ENCODE measurements at places on chromosomes 4 and X.

- DNase-seq = no peak
These were observed 237.8 kb downstream of the ADGRL3 start for GRCh38 chr4:61437923-61438322.

DNA sequence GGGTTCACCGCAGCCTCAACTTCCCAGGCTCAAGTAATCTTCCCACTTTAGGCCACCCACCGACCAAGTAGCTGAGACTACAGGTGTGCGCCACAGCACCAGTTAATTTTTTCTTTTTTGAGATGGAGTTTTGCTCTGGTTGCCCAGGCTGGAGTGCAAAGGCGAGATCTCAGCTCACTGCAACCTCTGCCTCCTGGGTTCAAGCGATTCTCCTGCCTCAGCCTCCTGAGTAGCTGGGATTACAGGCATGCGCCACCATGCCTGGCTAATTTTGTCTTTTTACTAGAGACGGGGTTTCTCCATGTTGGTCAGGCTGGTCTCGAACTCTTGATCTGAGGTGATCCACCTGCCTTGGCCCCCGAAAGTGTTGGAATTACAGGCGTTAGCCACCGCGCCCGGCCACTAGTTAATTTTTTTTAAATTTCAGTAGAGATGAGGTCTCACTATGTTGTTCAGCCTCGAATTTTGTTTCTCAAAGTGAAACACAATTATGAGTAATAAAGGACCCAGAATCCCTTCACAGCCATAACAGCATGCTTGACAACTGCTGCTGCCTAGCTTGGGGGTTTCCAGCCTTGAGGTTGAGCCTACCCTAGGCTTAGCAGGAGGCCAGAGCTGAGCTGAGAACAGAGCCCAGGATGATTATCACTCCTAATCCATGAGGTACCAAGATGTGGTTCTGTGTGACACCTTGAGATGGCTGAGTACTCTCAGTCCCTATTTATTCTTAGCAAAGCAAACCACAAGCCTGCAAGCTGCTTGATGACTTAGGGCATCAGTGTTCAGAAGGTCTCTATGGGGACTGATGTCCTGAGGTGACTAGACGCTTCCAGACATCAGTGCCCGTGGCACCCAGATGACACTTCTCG is 41.6 kb upstream of the NKRF start:
- no peak for DNase-seq

DNA sequence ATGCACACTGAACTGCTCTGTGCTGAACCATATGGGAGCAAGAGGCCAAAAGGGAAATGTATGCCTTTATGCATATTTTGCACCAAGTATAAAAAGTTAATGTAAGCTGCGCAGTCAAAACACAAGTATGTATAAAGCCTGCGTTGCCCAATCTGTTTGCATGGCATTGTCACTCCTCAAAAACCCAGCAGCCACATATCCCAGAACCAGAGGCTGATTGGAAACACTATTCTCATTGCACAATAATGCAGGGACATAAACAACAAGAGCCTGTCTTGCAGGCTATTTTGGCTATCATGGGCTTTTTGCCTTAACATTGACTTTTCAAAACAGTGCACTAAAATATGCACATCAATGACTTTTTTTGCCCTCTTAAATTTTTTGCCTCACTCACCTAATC is 5.1 kb upstream of the ASB9 start:
- no peak for DNase-seq

DNA sequence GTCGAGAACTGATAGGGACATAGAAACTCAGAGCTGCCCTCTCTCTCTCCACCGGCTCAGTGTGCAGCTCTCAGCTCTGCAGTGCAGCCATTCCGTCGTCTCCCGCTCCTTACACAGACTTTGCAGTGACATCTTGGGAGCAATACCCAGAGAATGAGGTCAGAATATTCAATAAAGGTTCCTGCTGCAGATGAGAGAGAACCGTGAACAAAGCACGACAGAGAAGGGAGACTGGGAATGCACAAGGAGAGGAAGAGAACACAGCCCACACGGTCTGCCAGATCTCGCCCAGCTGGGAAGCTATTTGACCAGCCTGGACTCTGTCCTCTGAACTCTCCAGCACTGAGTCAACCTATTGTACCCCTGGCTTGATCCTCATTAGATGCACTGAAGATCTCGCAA is 118.0 kb upstream of the PPARGC1A start:
- DNase-seq = no peak

Data from NB4 (cell line).